NCI-H187 treated with DMSO at 0.1 percent for 48 hours (cell line): ENCODE measurements at places on chromosomes 3 and 15.

GRCh38 chr15:100863796-100864267, 15.8 kb upstream of the ALDH1A3 start:
- no peak for DNase-seq

- DNase-seq, result no peak
These were observed 238.5 kb downstream of the ITPR1 start for GRCh38 chr3:4731543-4732111.

DNA sequence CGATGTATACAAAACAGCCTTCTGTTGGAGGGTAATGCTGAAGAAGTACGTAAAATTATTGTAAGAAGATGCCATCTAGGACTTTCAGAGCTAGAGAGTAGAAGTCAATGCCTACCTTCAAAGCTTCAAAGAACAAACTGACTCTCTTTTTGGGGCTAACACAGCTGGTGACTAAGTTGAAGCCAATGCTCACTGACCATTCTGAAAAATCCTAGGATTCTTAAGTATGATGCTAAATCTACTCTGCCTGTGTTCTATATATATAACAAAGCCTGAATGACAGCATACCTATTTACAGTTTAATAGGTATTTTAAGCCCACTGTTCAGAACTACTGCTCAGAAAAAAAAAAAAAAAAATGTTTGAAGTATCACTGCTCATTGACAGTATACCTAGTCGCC, 18.9 kb downstream of the ADPGK start:
- no peak for DNase-seq

DNA sequence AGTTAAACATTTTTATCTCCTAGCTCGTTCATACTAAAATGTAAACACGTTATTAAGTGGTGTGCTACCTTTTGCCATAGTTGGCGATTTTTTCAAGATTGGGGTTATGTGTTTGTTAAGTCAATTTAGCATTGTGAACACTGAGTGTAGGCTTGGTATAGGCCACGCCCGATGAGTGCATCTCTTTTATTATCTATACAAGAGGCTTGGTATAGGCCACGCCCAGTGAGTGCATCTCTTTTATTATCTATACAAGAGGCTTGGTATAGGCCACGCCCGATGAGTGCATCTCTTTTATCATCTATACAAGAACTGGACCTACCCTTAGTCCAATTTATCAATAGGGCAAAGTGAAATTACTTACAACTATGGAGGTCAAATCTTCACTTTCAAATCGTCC, 70.4 kb downstream of the NIPA2 start:
- DNase-seq, result no peak

- no peak for DNase-seq
These were observed 74.1 kb upstream of the PLXNA1 start for GRCh38 chr3:126908752-126909275.

- DNase-seq, result no peak
These were observed 79.4 kb downstream of the LPP start for GRCh38 chr3:188233320-188233719.

DNA sequence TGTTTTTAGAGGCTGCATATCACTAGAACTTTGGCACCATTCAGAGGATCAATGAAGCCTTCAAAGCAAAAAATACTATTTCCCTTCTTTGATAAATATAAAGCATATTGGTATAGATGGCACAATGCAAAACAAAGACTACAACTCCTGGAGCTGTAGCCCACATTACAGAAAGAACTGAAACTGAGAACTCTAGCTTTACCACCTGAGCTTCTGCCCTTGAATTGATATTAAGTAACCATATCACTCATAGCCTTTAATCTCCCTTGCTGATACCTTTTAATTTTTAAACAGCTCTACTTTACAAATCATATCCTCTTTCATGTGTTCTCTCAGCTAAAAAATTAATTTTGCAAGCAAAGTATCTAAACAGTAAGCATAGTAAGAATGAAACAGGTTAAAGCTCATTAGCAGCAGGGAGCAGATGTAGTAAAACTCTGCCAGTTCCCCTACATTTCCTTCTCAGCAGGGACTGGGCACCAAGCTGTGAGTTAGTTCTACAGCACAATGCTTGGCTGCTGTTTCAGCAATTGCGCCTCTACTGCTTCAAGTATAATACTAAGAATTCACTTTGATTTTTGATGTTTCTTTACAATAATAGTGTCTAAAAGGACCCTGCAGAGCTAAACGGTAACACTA, 97.9 kb upstream of the NANOGP8 start:
- no peak for DNase-seq

DNA sequence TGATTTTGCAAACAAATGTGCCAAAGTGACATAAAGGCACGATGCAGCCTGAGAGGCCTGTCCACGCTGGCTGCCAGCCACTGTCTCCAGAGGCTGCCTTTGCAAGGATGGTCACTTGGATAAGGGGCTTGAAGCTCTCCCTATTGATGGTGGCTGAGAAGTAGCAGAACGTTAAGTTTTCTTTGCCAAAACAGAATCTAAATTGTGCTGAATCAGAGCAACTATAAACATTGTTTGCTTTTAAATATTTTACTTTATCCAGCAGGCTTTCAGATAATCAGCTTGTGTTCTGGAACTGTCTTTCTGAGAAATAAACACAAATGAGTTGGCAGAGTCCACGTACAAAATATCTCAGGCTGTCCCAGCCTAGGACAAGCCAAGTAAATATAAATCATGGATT, 23.8 kb upstream of the CNBP start:
- DNase-seq, result no peak

- DNase-seq, result no peak
These were observed 38.4 kb downstream of the LIMD1 start for GRCh38 chr3:45632956-45633355.

DNA sequence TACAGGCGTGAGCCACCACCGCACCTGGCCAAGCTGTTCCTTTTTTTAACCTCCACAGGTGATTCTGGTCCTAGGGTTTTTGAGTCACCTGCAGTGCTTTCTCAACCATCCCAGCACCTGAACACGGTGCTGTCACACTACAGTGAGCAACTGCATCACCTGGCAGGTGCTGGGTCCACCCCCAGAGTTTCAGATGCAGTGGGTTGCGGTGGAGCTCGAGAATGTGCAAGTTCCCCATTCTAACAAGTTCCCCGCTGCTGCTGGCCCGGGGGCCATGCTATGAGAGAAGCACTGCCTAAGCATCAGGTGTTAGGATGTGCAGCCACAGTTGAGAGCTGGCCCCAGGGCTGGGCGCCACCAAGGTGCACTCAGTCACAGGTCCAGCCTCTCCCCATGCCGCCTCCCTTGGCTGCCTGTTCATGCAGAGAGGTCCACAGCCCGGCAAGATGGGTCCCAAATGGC, 18.0 kb downstream of the ISG20 start:
- DNase-seq, result no peak

DNA sequence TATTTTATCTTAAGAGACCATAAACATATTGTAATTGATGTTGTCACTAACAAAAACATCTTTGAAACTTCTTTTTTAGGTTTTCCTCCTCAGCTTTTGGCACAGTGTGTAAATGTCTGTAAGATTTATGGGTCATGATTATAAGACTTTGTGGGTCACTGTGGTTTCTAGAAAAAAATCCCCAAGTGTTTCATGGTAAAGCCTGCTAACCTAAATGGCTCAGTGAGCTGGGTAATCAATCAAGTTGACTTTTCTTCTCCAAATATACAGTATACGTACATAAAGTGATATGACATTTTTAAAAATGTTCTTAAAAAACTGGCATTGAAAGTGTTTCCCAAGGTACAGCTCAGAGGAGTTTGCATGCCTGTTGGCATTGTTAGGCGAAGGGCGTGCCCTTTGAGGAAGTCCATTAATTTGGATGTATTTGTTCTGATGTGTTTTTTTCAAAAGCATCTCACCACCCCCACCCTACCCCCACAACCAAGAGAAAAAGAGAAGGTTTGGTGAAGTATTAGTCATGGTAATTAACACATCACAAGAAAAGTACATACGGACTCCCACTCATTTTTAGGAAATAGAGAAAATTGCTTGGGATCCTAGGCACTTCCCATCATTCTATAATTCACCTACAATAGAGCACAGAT, 385.4 kb upstream of the LRRC3B start:
- DNase-seq, result no peak

DNA sequence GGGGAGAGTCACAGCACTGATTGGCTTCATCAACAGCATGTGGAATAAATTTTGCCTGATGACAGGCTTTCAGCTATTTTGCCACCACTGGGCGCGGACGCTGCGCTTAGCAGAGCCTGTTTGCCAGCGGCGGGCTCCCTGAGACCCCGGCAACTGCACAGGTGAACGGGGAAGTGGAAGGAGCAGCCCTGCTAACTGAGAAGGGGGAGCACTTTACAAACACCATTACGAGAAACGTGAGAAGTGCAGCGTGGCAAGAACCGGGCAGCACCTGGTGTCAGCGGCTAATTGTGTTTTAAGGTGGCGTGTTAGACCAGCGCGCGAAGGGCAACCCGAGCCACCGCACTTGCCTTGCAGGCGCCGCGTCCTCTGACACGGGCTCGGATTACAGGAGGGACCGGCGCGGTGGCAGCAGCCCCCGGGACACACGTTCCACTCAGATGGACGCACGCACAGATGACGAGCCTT, 307.8 kb upstream of the ARRDC4 start:
- DNase-seq, result peak; percentile 63

DNA sequence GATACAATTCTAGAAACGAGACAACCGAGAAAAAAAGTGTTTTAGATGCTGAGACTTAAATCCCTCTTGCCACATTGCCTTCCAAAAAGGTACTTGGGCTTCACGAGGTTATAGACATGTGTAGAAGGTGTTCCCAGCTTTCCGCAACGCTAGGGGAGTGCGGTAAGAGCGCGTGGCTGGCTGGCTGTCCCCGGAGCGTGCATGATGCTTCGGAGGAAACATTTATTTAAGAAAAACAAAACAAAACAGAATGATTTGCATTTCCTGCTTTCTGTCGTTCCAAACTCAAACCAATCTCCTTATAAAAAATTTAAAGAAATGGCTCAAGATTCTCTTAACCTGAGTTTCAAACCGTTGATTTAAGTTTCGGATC, 841 bp downstream of the SLC6A20 start:
- no peak for DNase-seq

- no peak for DNase-seq
These were observed 12.5 kb downstream of the PML start for GRCh38 chr15:74006774-74007639.

DNA sequence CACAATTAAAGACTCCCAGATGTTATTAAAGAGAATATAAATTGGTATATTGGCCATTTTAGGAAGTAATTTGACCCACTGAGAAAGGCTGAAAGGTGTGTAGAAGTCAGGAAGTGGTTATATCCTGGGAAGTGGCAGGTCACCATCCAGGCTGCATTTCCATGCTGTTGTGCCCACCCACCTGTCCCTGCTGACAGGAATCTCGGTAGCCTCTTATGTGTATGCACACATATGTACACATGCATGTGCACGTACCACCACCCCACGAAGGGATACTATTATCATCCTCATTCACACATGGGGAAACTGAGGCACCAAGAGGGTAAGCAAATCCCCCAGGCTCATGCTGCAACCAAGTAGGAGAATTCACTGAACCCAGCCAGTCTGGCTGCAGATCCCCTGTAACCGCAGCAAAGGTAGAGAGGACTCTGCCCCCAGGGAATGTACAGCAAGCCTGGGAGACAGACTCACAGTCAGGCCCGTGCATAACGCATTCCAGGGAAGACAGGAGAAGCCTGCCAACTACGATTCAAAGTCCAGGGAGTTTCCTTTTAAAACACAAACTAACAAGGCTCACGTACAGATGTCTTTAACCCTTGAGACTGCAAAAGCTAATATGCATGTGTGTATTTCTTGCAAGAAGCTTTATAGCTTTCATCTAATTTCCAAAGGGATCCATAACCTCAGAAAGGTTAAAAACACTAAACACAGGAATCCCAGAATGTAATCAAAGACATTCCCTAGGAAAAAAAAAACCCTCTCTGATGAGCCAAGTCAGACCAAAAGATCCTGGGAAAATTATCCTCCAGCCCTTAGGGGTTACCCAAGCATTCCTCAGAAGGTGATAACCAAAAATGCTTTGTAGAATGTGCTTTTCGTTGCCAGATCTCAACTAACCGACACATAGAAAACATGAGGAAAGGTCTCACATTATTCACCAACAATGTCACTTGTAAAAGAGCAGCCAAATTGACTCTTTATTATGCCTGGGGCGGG, 129.6 kb downstream of the ADAMTS17 start:
- no peak for DNase-seq

DNA sequence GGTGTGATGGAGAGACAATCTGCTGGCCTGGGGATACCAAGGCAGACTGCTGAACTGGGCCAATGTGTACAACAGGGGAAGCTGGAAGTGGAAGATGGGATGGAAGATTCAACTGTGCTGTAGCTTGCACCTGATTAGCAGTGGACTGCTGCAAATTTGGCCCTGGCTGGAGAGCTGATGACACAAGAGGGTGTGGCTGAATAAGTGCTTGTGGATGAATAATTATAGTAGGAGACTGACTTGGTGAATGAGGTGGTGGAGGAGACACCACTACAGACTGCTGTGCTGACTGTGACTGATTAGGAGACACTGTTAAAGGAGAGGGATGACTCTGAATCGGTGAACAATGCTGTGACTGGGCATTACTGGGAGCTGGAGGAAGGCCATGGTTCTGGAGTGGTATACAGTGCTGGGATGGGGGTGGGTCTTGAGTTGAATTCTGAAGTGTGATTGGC, 52.5 kb downstream of the PHC3 start:
- DNase-seq, result no peak

GRCh38 chr3:17500618-17501017, 241.8 kb downstream of the TBC1D5 start:
- DNase-seq, result no peak

DNA sequence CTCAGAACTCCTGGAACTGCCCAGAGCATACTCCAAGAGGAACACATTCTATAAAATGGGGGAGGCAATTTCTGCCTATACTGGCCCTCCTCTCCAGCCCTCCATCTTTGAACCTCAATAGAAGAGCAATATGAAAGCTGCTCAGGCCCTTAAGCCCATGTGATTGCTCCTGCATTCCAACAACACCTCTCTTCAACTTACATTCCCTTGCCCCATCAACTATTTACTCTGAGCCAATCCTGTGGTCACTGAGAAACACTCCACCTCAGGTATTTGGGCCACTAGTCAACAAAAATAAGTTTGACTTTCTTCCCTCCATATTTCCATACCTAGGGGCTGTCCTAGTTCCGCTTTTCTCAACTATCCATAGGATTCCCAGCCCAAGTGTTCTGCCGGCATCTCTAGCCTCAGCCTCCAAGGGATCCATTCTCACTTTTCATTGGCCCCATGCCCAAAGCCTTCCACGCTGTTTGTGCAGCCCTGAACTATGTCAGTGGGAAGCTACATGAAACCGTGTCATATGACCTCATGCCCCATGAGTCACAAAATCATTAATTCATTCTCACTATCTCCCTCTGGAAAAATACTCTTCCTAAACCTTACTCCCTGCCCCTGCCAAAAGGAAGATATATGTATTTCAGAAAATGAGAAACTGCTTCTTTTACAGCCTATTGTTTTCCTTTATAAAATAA, 61.6 kb downstream of the GJD2 start:
- DNase-seq, result no peak
